ENCODE measurements at places on chromosomes 12 and 14. TPM values are rescaled to one million over a fixed set of nuclear protein-coding genes. Genes with fewer than 3 reads are reported as not detected.

DNA sequence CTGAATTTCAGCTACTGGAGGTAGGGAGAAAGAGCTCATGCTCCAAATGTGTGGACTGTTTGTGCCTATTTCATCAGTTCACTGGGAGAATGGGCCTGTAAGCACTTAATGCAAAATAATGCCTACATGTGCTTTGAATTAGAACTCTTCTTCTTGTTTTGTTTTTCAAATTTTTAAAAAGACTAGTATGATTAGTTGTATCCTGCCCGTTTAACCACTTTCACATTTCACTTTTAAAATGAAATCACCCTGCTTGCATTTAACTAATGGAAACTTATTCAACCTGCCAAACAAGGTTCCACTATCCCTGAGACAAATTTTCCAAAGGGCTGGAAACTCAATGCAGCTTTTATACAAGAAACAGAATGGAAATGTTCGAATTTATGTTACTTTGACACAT lies 79.7 kb downstream of the SAMD4A start:
- no peaks in the 10 kb centered on the region for H3K27me3 ChIP-seq
- no peak overlapping the region for H3K4me3 ChIP-seq
- DNase-seq = no peak
- H3K36me3 ChIP-seq = no peaks in the 10 kb centered on the region
- H3K27ac ChIP-seq = no peak overlapping the region

DNA sequence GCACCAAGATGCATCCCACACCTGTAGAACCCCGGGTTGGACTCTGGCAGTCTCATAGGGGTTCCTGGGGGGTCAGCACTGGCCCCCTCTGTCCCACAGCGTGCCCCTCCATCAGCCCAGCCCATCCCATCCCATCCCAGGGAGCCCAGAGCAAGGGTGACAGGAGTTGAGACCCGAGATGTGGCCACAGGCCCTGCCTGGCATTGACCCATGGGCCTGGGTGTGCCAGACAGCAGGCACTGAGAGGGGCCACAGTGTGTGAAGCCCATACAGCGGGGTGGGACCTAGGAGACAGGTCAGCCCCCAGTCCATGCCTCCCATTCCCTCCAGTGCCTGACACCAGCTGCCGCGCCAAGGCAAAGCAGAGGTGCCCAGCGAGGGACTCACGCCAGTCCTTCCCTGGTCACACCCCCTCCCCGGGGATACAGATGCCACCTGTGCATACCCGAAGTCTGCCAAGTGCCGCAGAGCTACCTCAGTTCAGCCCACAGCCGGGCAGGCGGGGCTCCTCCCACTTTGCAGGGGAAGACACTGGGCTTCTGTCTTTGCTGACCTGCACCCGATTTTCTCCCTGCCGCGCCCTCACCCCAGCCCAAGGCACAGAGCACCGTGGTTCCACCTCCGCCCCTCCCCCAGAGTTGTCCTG lies 50.4 kb downstream of the CYP46A1 start:
- H3K4me3 ChIP-seq = no peak overlapping the region
- H3K27me3 ChIP-seq = no peaks in the 10 kb centered on the region
- H3K4me1 ChIP-seq = peaks cover 85% of the 10 kb centered on the region
- no peak for DNase-seq

- H3K27me3 ChIP-seq = peaks cover 97% of the 10 kb centered on the region
- H3K4me1 ChIP-seq = peaks cover 39% of the 10 kb centered on the region
- no peak within 1 kb of the TSS for H3K27ac ChIP-seq
- no peak for DNase-seq
- H3K4me3 ChIP-seq = peak within 1 kb of the TSS; percentile 9
- H3K36me3 ChIP-seq = peaks cover 3% of the 10 kb centered on the region
Measured at GRCh38 chr12:48978291-48978740, at the start of gene WNT1. Gene WNT1 (plus strand): TSS chr12:48978322. CDS start chr12:48978651, 329 bp downstream.

GRCh38 chr12:124088217-124088907 lies 115.3 kb downstream of the ZNF664 start:
- H3K4me3 ChIP-seq = no peak overlapping the region
- H3K4me1 ChIP-seq = peaks cover 9% of the 10 kb centered on the region
- H3K36me3 ChIP-seq = peaks cover 4% of the 10 kb centered on the region
- no peak for DNase-seq

- H3K4me3 ChIP-seq = no peak overlapping the region
- no peaks in the 10 kb centered on the region for H3K4me1 ChIP-seq
- H3K27ac ChIP-seq = no peak overlapping the region
- H3K27me3 ChIP-seq = no peaks in the 10 kb centered on the region
- no peak for DNase-seq
Measured at GRCh38 chr12:65675141-65675621, 149.1 kb upstream of the HMGA2 start.

DNA sequence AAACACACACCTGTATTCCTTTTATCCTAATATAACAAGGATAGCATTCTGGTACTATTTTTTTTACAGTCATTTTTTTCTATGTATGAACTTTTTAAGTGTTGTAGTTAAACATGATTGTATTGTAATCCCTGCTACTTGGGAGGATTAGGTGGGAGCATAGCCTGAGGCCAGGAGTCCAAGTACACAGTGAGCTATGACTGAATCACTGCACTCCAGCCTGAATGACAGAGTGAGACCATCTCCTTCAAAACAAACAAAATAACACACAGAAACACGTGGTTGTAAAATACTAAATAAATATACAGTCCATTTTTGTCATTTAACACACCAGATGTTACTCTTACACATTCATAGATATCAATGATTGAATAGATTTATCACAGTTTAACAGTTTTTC lies 56.9 kb downstream of the MAP4K5 start:
- no peak for DNase-seq
- no peak overlapping the region for H3K4me3 ChIP-seq
- H3K4me1 ChIP-seq = no peaks in the 10 kb centered on the region
- H3K27me3 ChIP-seq = no peaks in the 10 kb centered on the region
- H3K36me3 ChIP-seq = peaks cover 10% of the 10 kb centered on the region

DNA sequence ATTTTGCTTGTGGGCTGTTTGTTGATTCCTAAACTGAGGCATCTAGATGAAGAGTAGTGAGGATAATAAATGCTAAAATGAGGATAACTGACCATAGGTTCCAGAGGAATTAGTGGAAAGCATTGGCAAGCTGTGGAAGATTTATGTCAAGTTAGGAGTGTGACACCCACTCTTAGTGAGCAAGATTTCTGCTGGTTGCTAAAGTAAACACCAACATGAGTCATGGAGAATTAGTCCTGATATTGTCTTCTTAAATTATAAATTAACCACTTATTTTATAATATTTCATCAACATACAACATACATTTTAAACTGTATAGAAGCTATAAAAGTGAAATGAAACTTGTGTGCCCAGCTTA lies 328.2 kb downstream of the RPL10L start:
- no peak overlapping the region for H3K27ac ChIP-seq
- DNase-seq = no peak

GRCh38 chr12:118185602-118186397 lies 49.9 kb downstream of the PEBP1 start:
- no peak for DNase-seq
- peaks cover 5% of the 10 kb centered on the region for H3K4me1 ChIP-seq
- no peak overlapping the region for H3K4me3 ChIP-seq
- H3K27ac ChIP-seq = no peak overlapping the region
- H3K27me3 ChIP-seq = no peaks in the 10 kb centered on the region

- H3K4me3 ChIP-seq = no peak overlapping the region
- H3K27me3 ChIP-seq = no peaks in the 10 kb centered on the region
- no peak overlapping the region for H3K27ac ChIP-seq
- peaks cover 4% of the 10 kb centered on the region for H3K36me3 ChIP-seq
- peaks cover 9% of the 10 kb centered on the region for H3K4me1 ChIP-seq
Measured at GRCh38 chr12:129073157-129073915, 220.1 kb downstream of the GLT1D1 start.

- DNase-seq = no peak
- peaks cover 20% of the 10 kb centered on the region for H3K36me3 ChIP-seq
- peaks cover 59% of the 10 kb centered on the region for H3K27me3 ChIP-seq
- no peak overlapping the region for H3K27ac ChIP-seq
- peak overlapping the region; percentile 50 for H3K4me3 ChIP-seq
Measured at GRCh38 chr12:57620936-57621496, 9.8 kb downstream of the ARHGEF25 start.

DNA sequence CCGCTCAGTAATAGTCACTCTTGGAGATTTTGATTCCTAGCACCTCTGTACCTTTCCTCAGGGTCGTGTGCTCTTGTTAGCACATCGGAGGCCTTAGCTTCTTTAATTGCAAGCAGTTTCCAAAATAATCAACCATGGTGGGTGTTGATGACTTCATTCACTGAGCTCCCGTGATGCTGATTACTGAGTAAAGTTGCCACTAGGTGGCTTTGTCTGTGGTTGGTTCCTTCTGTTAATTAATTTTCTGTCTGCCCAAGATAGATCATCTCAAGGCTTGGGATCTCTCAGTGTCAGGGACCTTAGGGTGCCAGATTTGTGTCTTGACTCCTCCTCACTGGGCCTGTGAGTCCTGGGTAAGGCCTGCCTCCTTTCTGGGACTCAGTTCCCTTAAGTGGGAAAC lies 54.3 kb downstream of the PTPN11 start:
- H3K4me1 ChIP-seq = no peaks in the 10 kb centered on the region
- no peak for DNase-seq
- peaks cover 25% of the 10 kb centered on the region for H3K36me3 ChIP-seq
- H3K27me3 ChIP-seq = no peaks in the 10 kb centered on the region

- no peak overlapping the region for H3K4me3 ChIP-seq
- H3K36me3 ChIP-seq = no peaks in the 10 kb centered on the region
- H3K4me1 ChIP-seq = no peaks in the 10 kb centered on the region
- DNase-seq = no peak
- no peak overlapping the region for H3K27ac ChIP-seq
Measured at GRCh38 chr12:51672334-51672733, 81.3 kb downstream of the SCN8A start.

DNA sequence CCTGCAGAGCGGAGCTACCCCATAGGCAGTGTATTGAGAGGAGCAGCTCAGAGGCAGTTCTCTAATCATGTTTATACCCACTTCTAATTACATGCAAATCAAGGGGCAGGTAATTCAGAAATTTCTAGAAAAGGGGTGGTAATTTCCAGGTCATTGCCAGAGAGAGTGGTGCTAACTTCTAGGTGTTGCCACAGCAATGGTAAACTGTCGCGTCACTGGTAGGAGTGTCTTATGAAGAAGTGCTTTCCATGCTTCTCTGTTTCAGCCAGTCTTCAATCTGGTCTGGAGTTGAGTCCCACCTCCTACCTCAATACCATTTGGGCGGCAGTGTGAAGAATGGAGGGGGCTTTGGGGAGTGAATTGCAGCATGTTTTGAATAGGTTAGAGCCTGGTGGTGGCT lies 8.5 kb upstream of the AMN1 start:
- no peaks in the 10 kb centered on the region for H3K27me3 ChIP-seq
- H3K4me1 ChIP-seq = no peaks in the 10 kb centered on the region
- no peak for DNase-seq
- no peak overlapping the region for H3K4me3 ChIP-seq

DNA sequence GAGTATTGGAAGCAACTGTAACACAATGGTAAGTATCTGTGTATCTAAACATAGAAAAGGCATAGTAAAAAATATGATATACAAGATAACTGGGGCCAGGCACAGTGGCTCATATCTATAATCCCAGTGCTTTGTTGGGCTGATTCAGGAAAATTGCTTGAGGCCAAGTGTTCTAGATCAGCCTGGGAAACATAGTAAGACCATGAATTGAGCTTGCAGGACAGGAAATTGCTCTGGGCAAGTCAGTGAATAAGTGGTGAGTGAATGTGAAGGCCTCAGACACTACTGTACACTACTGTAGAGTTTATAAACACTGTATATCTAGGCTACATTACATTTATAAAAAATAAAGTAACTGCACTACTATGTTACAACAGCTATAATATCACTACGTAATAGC lies 75.2 kb downstream of the GPR135 start:
- no peak overlapping the region for H3K4me3 ChIP-seq
- H3K27ac ChIP-seq = no peak overlapping the region
- no peaks in the 10 kb centered on the region for H3K36me3 ChIP-seq
- no peaks in the 10 kb centered on the region for H3K27me3 ChIP-seq
- no peaks in the 10 kb centered on the region for H3K4me1 ChIP-seq

GRCh38 chr12:28955491-28955890 lies 193.6 kb upstream of the FAR2 start:
- H3K27me3 ChIP-seq = no peaks in the 10 kb centered on the region
- H3K36me3 ChIP-seq = no peaks in the 10 kb centered on the region
- no peaks in the 10 kb centered on the region for H3K4me1 ChIP-seq
- H3K4me3 ChIP-seq = no peak overlapping the region
- DNase-seq = no peak
- H3K27ac ChIP-seq = no peak overlapping the region

GRCh38 chr12:44077294-44077693 lies 241.4 kb downstream of the TMEM117 start:
- no peak overlapping the region for H3K4me3 ChIP-seq
- H3K4me1 ChIP-seq = no peaks in the 10 kb centered on the region
- H3K27me3 ChIP-seq = no peaks in the 10 kb centered on the region
- H3K27ac ChIP-seq = no peak overlapping the region
- no peak for DNase-seq
- H3K36me3 ChIP-seq = no peaks in the 10 kb centered on the region

GRCh38 chr14:68842298-68842697 lies 49.4 kb upstream of the ZFP36L1 start:
- H3K4me3 ChIP-seq = no peak overlapping the region
- no peak overlapping the region for H3K27ac ChIP-seq
- peaks cover 10% of the 10 kb centered on the region for H3K4me1 ChIP-seq
- no peaks in the 10 kb centered on the region for H3K36me3 ChIP-seq

DNA sequence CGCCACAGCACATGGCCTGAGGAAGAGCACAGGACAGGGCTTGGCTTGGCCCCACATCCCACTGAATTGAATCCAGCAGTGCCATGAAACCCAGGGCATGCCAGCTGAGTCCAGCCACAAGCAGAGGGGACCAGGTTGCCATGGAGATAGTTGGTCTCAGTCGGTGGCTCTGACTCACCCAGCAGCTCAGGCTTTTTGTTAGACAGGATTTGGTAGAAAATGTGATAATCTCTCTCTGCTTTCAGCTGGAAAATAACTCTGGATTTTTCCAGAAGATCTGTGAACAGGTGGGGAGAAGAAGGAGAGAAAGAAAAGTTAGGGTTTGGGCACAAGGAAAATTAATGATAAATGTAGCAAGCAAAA lies 4.8 kb downstream of the MYH7 start:
- H3K4me3 ChIP-seq = no peak overlapping the region
- peaks cover 24% of the 10 kb centered on the region for H3K4me1 ChIP-seq
- H3K27me3 ChIP-seq = no peaks in the 10 kb centered on the region
- H3K36me3 ChIP-seq = no peaks in the 10 kb centered on the region
- peak; percentile 68 for DNase-seq

DNA sequence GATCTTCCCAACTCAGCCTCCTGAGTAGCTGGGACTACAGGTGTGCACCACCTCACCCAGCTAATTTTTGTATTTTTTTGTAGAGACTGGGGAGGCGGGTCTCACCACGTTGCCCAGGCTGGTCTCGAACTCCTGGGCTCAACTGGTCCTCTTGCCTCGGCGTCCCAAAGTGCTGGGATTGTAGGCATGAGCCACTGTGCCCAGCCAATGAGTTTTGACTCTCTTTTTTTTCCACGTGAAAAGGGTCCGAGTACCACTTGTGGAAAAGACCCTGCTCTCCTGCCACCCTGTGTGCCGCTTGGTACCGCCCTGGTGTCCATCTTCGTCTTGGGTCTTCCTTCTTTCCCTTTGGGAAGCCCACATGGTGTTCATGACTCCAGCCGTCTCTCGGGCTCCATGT lies 17.6 kb downstream of the TEDC1 start:
- H3K4me1 ChIP-seq = peaks cover 12% of the 10 kb centered on the region
- no peaks in the 10 kb centered on the region for H3K27me3 ChIP-seq
- DNase-seq = no peak
- H3K36me3 ChIP-seq = no peaks in the 10 kb centered on the region

- no peaks in the 10 kb centered on the region for H3K36me3 ChIP-seq
- no peak for DNase-seq
- no peak overlapping the region for H3K27ac ChIP-seq
Measured at GRCh38 chr14:89899917-89900663, 54.4 kb downstream of the EFCAB11 start.

MANSC4 gene
- not detected for total RNA-seq

PRB2 gene
- not detected for total RNA-seq

SLCO1B1 gene
- total RNA-seq = 0.06 TPM

FSCB gene
- 0.10 TPM for total RNA-seq

NGB gene
- 9.6 TPM for total RNA-seq

KLRB1 gene
- 0.30 TPM for total RNA-seq

HOXC10 gene
- total RNA-seq = not detected

SLC7A7 gene
- total RNA-seq = 8.5 TPM
